Activated gamma-delta T cell treated with anti-CD3 and anti-CD28 coated beads, Interleukin-2, amount 50 U/mL, for 16 hours (primary cell): ENCODE measurements at places on chromosomes 1 and 21.

DNA sequence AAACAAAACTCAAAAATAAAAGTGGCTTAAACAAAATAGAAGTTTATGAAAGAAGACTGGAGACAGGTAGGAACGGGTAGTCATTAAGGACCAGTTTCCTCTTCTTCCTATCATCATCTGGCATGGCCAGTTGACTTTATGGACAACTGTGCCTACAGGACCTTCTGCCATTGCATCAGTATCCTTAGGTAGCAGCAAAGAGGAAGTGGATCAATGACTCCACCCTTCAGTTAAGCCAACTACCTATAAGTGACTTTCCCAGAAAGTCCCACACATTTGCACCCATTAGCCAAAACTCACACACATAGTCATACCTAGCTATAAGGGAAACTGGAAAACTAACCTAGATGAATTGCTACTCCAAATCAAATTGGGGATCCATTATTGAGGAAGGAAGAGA, 51.7 kb downstream of the RASAL2 start:
- no peak for DNase-seq

- DNase-seq, result no peak
Observed at GRCh38 chr1:44094047-44094446, 24.6 kb upstream of the KLF17 start.

- no peak for DNase-seq
Observed at GRCh38 chr1:87017998-87018672, 103.7 kb downstream of the HS2ST1 start.

DNA sequence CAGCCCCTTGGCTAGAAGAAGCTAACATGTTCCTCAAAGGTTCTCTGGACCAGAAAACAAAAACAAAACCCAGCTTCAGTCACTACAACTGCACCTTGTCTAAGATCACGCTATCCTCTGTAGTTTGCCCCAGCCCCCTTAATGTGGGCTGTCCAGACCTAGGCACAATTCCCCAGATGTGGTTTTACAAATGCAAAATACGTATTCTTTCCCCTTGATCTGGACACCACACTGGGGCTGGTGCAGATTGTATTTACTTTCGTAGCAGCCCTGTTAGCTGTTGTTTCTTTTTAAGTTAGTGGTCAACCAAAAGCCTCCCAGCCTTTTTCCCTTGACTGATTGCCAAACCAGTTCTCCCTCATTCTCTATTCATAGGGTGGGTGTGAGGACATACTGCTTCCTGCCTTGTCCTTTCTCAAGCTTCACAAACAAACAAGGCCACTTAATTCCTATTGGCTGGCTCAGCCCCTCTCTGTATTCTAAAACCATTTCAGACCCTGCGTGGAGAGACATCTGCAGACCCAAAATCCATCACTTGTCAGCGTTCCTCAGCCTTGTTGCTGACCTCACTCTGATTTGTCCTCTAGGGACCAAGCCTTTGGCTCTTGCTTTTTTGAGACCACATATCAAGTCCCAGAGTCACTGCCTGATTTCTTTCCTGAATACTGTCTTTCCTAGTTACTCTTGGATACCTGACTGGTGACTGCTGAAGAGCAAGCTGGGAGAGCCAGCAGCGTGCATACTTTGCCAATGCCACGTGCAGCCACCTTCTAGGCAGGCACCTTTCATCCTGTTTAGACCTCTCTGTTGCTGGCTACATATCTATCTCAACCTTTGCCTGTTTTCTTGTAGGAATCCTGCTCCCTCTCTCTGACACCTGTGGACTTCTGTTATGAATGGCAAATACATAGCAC, 96.4 kb upstream of the RAB3GAP2 start:
- no peak for DNase-seq

DNA sequence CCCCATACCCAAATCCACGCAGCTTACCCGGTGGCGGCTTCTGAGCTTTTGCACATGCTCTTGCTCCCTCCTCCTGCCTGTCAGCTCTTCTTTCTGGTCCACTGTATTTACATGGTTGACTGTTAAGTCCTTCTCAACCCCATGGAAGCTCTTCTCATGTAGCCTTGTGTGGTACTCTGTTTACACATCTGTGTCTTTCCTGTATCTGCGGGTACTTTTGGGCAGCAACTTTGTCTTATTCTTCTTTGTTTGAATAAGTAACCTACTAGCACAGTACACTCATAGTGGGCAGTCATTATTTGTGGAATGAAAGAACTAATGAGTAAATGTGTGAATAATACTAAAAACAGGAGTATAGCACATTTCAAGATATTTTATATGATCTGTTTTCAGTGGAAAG, 88.5 kb upstream of the GPR88 start:
- no peak for DNase-seq

- no peak for DNase-seq
Observed at GRCh38 chr1:151819976-151820623, 11.5 kb downstream of the RORC start.

GRCh38 chr21:34198231-34199120, 125.1 kb downstream of the MRPS6 start:
- DNase-seq, result no peak

- DNase-seq, result no peak
Observed at GRCh38 chr1:82598812-82599211, 798.1 kb downstream of the ADGRL2 start.
